Cortex of kidney (tissue), 1 donor: ENCODE measurements at places on chromosomes 5 and 9.

DNA sequence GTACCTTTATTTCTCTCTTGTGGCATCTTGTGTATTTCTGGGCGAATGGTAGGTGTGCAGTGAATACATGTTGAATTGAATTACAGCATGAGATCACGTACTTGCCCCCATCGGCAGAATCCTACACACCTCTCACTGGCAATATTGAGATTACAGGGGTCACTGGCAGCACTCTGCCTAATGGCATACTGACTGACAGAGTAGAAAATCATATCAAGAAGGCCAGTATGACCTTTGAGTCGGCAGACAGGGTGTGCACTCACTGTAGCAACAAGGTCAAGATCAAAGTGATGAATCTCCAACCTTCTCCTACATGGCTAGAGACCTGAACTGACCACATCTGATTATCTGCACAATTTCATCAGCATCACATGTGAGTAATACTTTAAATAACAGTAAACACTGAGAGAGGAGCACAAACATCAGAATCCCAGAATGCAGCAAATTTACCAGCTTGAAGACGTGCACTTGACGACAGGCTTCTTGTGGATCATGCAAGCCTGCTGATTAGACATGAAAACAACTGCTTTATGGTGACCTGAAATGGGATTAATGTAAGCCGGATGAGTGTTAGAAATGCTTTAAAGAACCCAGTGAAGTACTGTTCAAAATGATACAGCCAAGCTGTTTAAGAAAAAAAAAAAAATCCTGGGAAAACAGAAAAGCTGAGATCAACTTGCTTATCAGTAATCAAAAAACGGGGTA lies 267.1 kb upstream of the EFNA5 start:
- DNase-seq: no peak

GRCh38 chr9:104984121-104984520 lies 56.2 kb upstream of the ABCA1 start:
- no peak for DNase-seq

DNA sequence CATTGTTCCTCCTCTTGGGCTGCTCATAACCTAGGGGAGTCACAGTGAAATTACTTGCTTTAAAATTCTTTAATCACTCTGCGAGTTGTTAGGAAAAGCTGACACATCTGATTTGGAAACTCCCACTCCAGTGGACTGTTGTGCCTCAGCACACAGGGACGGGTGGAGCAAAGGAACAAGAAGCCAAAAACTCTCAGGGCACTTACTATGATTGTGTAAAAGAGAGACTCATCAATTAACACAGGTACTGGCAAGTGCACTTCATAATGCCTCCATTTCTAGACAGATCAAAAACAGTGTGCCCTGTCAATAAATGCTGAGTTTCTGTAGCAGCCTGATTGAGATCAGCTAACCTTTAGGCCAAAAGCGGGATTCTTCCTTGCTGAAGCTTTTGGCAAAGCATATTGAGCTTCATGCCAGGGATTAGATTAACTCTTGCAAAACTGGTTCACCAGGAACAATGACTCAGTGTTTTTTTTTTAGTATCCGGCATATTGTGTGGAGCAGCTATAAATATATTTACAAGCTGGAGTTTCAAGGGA lies 55.9 kb downstream of the TMC1 start:
- DNase-seq: no peak

GRCh38 chr5:148297731-148298130 lies 14.5 kb upstream of the SPINK7 start:
- no peak for DNase-seq

DNA sequence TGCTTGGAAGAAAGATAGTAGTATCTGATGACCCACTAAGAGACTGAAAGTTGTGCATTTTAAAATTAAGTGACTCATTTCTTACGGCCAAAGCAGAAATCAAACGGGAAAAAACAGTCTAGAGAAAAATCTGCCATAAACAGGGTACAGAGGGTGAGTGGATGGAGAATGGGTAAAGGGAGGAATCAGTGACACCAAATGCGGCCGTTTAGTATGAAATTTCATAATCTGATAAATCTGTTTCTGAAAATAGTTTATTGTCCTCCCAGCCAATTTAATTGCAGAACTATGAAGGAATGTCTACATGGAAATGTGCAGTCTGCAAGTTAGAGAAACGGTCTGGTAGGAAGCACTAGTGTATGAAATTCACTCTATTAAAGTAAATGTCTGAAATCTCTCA lies 39.5 kb downstream of the ADAMTS12 start:
- DNase-seq: no peak

DNA sequence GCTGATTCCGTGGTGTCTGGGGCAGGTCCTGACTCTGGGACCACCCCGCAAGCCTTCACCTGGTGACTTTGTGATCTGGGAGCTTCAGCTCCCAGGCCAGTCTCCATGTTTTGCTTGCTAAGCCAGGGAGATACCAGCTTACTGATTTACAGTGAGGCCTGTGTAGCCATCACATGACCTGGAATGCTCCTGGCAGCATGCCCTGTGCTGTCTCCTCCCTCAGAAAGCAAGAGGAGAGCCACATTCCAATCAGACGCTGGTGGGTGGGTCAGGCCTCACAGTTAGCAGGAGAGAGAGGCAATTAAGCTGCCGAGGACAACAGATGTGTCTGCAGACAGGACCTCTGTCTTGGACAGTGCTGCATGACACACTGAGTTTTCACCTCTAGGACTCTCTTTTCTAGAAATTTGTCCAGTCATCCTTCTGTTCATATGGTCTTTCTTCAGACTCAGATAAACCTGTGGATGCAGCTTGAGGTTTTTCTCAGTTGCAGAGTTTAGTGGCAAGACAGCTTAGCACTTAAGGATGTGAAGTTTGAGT lies 24.4 kb upstream of the GRPEL2 start:
- DNase-seq: peak; percentile 13

- DNase-seq: no peak
Measured at GRCh38 chr5:111556501-111556900, 44.2 kb upstream of the STARD4 start.

- no peak for DNase-seq
Measured at GRCh38 chr9:38619556-38620447, 594 bp downstream of the ANKRD18A start.
